GM20000 (cell line): ENCODE measurements at places on chromosomes 2 and 18.

DNA sequence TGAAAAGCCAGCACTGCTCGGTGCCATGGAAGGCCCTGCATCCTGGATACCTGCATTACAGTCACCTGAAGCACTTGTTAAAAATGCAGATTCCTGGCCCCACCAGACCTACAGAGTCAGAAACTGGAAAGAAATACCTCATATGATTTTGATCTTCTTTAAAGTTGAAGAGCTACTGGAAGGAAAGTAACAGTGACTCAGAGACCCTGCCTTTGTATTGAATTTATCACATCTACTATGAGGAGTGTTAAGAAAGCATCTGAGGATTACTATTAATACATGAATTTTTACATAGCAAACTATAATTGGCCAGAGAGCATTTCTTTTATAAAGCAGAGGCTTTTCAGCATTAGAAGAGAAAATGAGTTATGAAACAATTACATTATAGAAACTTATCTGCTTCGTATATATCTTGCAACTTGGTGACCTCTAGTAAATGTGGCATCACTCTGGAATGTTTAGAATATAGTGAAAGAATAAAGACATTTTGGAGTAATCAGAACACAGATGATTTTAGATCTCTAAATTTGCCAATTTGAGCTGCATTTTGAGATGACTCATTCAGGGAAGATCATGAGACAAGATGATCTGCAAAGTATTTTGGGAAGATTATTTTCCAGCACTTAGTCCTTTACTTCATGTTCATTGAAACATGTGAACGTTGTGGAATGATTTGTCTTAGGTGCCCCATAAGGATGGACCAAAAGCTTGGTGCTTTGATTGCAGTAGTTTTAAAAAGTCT, 12.2 kb downstream of the PTPRM start:
- no peak for DNase-seq

- DNase-seq, result no peak
These were observed 42.5 kb upstream of the NFATC1 start for GRCh38 chr18:79353267-79353666.

DNA sequence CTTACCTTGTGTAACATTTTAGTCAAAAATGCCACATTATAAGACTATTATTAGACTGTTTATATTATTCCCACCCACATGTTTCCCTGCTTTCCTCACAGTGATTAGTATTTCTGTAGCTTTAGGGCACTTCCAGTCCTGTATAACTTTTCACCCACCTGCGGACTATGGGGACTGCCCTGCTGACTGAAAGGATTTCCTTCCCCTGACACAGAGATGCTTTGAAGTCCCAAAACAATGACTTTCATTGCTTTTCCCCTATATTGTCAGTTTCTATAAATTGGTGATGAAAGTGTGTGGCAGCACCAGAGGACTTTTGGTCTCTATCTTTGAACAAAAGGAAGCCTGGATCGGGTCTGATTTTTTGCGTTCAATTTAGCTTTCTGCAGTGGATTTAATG, 59.0 kb upstream of the OTX1 start:
- no peak for DNase-seq

DNA sequence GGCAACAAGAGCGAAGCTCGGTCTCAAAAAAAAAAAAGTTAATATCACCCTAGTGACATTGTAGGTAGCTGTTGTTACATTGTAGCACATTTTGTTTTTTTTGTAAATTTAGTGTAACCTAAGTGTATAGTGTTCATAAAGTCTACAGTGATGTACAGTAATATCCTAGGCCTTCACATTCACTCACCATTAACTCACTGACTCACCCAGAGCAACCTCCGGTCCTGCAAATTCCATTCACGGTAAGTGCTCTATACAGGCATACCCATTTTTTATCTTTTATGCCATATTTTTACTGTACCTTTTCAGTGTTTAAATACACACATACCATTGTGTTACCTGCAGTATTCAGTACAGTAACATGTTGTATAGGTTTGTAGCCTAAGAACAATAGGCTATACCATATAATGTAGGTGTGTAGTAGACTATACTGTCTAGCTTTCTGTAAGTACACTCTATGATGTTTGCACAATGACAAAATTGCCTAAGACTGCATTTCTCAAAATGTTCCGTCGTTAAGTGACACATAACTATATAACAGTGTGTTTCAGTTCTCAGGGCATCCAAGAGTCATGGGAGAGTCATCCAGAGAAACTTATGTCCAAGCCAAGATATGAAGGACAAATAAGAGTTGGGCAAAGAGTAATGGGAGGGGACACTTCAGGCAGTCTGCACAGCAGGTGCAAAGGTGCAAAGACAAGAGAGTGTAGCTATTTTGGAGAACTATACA, 68.4 kb downstream of the TANK start:
- no peak for DNase-seq

GRCh38 chr2:2912731-2913130, 464.9 kb downstream of the EIPR1 start:
- DNase-seq, result no peak

GRCh38 chr18:55794288-55795052, 206.5 kb upstream of the TCF4 start:
- no peak for DNase-seq
